ENCODE measurements at places on chromosomes 7 and 10. TPM values are rescaled to one million over a fixed set of nuclear protein-coding genes. Genes with fewer than 3 reads are reported as not detected.

SCRN1 gene
- 33.8 TPM for total RNA-seq

UTF1 gene
- total RNA-seq = not detected

PDK4 gene
- 65.5 TPM for total RNA-seq

SPDYE16 gene
- 0.51 TPM for total RNA-seq

- no peaks in the 10 kb centered on the region for H3K4me1 ChIP-seq
- no peak for DNase-seq
- H3K27me3 ChIP-seq = no peaks in the 10 kb centered on the region
- no peaks in the 10 kb centered on the region for H3K36me3 ChIP-seq
These were observed 108.3 kb upstream of the FAM20C start for GRCh38 chr7:83861-84632.

GRCh38 chr7:101133621-101134398 lies 6.9 kb downstream of the SERPINE1 start:
- no peaks in the 10 kb centered on the region for H3K36me3 ChIP-seq
- no peak overlapping the region for H3K4me3 ChIP-seq
- H3K27ac ChIP-seq = no peak overlapping the region
- H3K27me3 ChIP-seq = no peaks in the 10 kb centered on the region

DNA sequence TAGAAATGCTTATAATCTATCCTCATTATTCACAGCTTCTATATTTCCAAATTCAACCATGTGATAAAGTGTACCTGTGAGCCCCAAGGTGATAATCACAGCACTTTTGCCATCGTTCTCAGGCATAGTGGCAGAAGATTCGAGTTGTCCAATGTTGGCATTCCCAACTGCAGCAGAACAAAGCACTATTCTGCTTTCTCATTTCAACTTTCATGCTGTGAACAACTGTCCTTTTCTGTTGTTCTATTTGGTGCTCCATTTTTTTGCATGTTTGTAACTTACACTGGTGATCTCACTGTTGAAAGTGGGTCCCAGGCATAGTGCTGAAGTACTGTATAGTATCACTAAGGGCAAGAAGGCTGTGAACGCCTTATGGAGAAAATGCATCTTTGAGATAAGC lies 438.2 kb downstream of the PAXIP1 start:
- no peaks in the 10 kb centered on the region for H3K27me3 ChIP-seq
- no peak overlapping the region for H3K4me3 ChIP-seq
- no peaks in the 10 kb centered on the region for H3K4me1 ChIP-seq
- no peaks in the 10 kb centered on the region for H3K36me3 ChIP-seq
- no peak overlapping the region for H3K27ac ChIP-seq

DNA sequence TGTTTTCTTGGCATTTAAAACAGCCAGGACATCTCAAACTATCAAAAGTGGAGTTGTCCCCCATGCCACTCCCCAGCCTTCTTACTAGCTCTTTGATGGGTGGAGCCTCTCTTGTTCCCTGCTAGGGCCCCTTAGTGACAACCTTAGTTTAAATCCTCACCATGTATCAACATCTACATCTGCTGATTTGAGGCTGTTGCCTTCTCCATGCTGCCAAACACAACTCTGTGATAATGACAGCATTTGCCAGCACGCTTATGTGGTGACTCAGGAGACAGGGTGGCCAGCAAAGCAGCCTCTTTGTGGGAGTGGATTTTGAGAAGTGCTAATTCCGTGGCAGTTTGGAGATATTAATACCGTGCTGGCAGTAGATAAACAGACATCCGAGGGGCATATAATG lies 145.4 kb downstream of the LRRC4 start:
- H3K36me3 ChIP-seq = no peaks in the 10 kb centered on the region
- no peak overlapping the region for H3K4me3 ChIP-seq
- no peaks in the 10 kb centered on the region for H3K27me3 ChIP-seq

GRCh38 chr10:117541405-117541908 lies 1.1 kb upstream of the EMX2 start:
- no peak overlapping the region for H3K4me3 ChIP-seq
- peaks cover 67% of the 10 kb centered on the region for H3K27me3 ChIP-seq
- no peak overlapping the region for H3K27ac ChIP-seq

DNA sequence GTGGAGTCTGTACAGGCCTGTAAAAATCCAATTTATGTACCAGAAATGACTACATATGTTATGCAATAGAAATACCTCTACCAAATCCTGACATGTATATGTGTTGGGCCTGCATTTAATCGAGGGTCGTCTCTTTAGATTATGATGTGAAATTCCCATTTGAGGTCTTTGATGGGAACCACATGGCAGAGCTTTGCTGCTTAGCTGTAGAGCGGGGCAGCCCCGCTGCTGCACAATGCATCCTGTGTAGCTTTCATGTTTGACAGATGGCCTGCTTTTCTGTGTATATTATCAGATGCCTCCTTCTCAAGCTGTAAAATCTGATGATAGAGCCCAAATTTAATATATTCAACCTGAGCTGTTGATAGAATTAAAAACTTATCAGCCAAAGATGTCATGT lies 65.8 kb downstream of the RAB18 start:
- DNase-seq = no peak
- no peak overlapping the region for H3K27ac ChIP-seq
- H3K4me1 ChIP-seq = no peaks in the 10 kb centered on the region

- H3K4me1 ChIP-seq = no peaks in the 10 kb centered on the region
- H3K4me3 ChIP-seq = no peak overlapping the region
- no peaks in the 10 kb centered on the region for H3K36me3 ChIP-seq
These were observed 68.6 kb downstream of the JAZF1 start for GRCh38 chr7:28112012-28112411.

GRCh38 chr10:112278871-112279270 lies 4.3 kb upstream of the TECTB start:
- H3K4me1 ChIP-seq = no peaks in the 10 kb centered on the region
- H3K4me3 ChIP-seq = no peak overlapping the region
- H3K27me3 ChIP-seq = no peaks in the 10 kb centered on the region
- no peaks in the 10 kb centered on the region for H3K36me3 ChIP-seq

- H3K27me3 ChIP-seq = peaks cover 6% of the 10 kb centered on the region
- no peak overlapping the region for H3K27ac ChIP-seq
- H3K4me1 ChIP-seq = no peaks in the 10 kb centered on the region
- no peaks in the 10 kb centered on the region for H3K36me3 ChIP-seq
These were observed 103.5 kb downstream of the MICALL2 start for GRCh38 chr7:1355568-1356340.

GRCh38 chr7:127938588-127938987 lies 92.6 kb downstream of the LRRC4 start:
- no peak overlapping the region for H3K4me3 ChIP-seq
- H3K36me3 ChIP-seq = no peaks in the 10 kb centered on the region
- no peaks in the 10 kb centered on the region for H3K4me1 ChIP-seq
- no peak for DNase-seq
- no peak overlapping the region for H3K27ac ChIP-seq
- no peaks in the 10 kb centered on the region for H3K27me3 ChIP-seq

DNA sequence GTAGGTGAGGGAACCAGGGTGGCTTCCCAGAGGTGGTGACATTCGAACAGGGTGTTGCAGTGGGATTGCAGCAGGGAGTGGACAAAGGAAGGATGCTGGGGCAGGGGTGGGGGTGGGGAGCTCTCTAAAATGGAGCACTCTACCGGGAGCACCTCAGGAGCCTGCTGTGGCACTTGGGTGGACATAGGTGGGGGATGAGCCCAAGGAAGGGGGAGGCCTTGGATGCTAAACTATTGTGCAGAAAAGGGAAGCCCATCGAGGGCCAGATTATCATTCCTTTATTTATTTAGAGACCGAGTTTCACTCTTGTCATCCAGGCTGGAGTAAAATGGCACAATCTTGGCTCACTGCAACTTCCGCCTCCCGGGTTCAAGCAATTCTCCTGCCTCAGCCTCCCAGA lies 3.3 kb upstream of the STX1A start:
- no peak overlapping the region for H3K4me3 ChIP-seq
- no peaks in the 10 kb centered on the region for H3K36me3 ChIP-seq
- H3K27me3 ChIP-seq = no peaks in the 10 kb centered on the region
- H3K4me1 ChIP-seq = peaks cover 3% of the 10 kb centered on the region
- DNase-seq = no peak

DNA sequence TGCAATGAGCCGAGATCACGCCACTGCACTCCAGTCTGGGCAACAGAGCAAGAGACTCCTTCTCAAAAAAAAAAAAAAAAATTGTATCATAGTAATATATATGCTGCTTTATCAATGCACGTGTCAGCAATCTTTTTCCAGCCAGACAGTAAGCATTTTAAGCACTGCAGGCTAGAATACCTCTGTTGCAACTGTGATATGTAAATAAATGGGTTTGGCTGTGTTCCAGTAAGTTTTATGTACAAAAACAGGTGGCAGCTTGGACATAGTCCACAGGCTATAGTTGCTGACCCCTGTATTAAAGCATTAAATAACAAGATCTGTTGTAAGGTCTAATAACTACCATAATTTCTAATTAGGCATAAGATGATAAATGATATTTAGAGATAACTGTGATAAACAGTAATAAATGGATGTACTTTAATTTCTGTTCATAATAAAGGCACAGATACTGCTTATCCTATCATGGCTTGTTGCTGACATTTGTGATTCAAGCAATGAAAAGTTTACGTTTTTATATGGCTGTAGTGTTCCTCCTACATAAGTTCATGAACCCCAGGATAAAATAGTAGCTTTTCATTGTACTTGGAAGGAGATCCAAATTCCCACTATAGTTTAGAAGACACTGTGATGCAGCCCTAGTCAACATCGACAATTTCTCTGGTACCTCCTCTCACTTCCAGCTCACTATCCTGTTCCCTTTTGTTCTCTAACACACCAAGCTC lies 161.4 kb downstream of the ELMO1 start:
- H3K27me3 ChIP-seq = no peaks in the 10 kb centered on the region
- no peak overlapping the region for H3K4me3 ChIP-seq
- DNase-seq = no peak
- no peak overlapping the region for H3K27ac ChIP-seq

DNA sequence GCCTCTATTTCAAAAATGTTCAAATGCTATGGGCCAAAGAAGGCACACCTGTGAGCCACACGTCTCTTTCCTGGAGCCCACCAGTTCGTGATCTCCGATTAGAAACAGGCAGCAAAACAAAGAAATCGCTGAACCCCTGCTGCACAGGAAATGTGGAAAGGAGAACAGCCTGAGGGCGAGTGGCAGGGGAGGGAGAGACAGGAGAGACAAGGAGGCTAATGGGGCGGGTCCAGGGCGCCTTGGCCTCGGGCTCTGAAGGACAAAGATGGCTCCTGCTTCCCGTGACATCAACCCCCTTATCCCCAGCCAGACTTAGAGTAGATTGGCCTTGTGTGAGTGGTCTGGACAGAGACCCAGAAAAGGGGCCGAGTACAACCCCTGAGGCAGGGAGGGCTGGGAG lies 62.4 kb upstream of the DOCK1 start:
- H3K4me1 ChIP-seq = no peaks in the 10 kb centered on the region
- H3K27me3 ChIP-seq = no peaks in the 10 kb centered on the region
- H3K4me3 ChIP-seq = no peak overlapping the region
- no peak overlapping the region for H3K27ac ChIP-seq

DNA sequence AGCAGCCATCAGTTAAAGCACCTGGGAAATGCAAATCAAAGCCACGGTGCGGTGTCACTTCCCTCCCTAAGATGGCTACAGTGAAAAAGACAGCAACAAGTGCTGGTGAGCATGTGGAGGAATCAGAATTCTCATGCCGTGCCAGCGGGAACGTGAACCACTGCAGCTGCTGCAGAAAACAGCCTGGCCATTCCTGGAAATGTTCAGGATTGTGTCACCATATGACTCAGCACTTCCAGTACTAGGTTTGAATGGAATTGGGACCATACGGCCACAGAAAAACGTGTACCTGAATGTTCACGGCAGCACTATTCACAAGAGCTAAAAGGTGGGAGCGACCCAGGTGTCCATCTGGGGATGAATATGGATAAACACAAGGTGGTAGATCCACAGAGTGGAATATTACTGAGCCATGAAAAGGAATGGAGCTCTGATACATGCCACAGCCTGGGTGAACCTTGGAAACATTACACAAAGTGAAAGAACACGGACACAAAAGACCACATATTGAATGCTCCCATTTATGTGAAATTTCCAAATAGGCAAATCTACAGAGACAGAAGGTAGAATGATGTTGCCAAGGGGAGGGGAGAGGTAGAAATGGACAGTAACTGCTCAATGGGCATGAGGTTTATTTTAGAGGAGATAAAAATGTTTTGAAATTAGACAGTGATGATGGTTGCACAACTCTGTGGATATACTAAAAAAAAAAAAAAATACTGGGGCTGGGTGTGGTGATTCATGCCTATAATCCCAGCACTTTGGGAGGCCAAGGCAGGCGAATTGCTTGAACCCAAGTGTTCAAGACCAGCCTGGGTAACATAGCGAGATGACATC lies 61.6 kb downstream of the MICALL2 start:
- peaks cover 11% of the 10 kb centered on the region for H3K27me3 ChIP-seq
- H3K36me3 ChIP-seq = no peaks in the 10 kb centered on the region
- H3K4me3 ChIP-seq = no peak overlapping the region
- H3K27ac ChIP-seq = no peak overlapping the region
- DNase-seq = no peak

- H3K36me3 ChIP-seq = no peaks in the 10 kb centered on the region
- no peaks in the 10 kb centered on the region for H3K27me3 ChIP-seq
- H3K4me3 ChIP-seq = no peak overlapping the region
- H3K27ac ChIP-seq = no peak overlapping the region
These were observed 113.2 kb downstream of the KMT2E start for GRCh38 chr7:105127179-105127578.

- H3K4me1 ChIP-seq = no peaks in the 10 kb centered on the region
- no peaks in the 10 kb centered on the region for H3K27me3 ChIP-seq
- no peak overlapping the region for H3K4me3 ChIP-seq
- no peak for DNase-seq
- H3K36me3 ChIP-seq = no peaks in the 10 kb centered on the region
- H3K27ac ChIP-seq = no peak overlapping the region
These were observed 150.1 kb upstream of the RHEB start for GRCh38 chr7:151669762-151670161.

GRCh38 chr7:22468609-22469008 lies 31.4 kb downstream of the STEAP1B start:
- H3K27me3 ChIP-seq = no peaks in the 10 kb centered on the region
- H3K36me3 ChIP-seq = no peaks in the 10 kb centered on the region
- H3K4me3 ChIP-seq = no peak overlapping the region
- no peaks in the 10 kb centered on the region for H3K4me1 ChIP-seq
- H3K27ac ChIP-seq = no peak overlapping the region
- DNase-seq = no peak

DNA sequence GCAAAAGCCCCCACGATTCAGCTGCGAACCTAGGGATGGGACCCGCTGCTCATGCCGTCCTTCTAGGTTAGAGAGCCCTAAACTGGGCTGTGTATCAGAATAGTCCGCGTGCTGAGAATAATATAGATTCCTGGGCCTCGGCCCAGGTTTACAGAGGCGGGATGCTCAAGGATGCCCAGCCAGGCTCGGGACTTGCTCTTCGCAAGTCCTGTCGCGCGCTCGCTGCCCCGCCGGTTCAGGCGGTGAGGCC lies 266 bp upstream of the STMP1 start:
- H3K27me3 ChIP-seq = no peaks in the 10 kb centered on the region
- H3K36me3 ChIP-seq = no peaks in the 10 kb centered on the region
- H3K4me3 ChIP-seq = peak overlapping the region; percentile 93
- peak overlapping the region; percentile 76 for H3K27ac ChIP-seq
- H3K4me1 ChIP-seq = no peaks in the 10 kb centered on the region
- no peak for DNase-seq
